ENCODE measurements at places on chromosomes 12 and 14.
A peak's percentile ranks its signal among the peaks of the same experiment; 100 is the strongest.

- no peak for DNase-seq
Observed at GRCh38 chr14:21846227-21846885, 172.7 kb upstream of the OR4E1 start.

- DNase-seq, result no peak
Observed at GRCh38 chr12:131333621-131334440, 377.1 kb upstream of the SFSWAP start.

DNA sequence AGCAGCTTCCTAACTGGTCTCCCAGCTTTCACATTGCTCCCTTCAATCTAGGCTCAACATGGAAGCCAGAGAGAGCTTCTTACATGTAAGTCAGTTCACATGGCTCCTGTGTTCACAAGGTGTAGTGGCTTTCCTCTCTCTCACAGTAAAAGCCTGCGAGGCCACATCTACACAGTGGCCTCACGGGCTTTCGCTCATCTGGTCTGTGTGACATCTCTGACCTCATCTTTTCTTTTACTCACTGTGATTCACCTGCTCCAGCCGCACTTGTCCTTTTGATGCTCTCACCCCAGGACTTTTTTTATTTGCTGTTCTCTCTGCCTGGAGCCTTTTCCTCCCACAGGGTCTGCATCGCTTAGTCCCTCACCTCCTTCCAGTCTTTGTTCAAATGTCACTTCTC, 122.1 kb downstream of the SLC5A8 start:
- no peak for DNase-seq

DNA sequence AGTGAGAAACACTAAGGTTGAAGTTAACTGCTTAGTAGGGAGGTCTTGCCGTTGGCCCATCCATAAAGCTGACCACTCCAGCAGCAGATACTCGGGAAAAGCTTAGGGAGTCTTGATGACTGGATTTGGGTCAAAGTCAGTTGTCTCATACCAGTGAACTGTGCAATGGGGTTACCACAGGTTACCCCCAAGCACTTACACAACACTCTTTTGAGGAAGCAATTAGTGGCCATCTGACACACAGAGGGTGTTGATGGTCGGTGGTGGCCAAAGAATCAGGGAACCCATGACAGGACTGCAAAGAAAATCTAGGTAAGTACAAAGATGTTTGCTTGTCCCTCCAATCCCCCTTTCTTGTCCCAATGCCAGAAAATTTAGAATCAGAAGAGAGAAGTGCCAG, 410.2 kb downstream of the APAF1 start:
- DNase-seq, result no peak

GRCh38 chr14:29687071-29687765, 240.4 kb downstream of the PRKD1 start:
- DNase-seq, result no peak

DNA sequence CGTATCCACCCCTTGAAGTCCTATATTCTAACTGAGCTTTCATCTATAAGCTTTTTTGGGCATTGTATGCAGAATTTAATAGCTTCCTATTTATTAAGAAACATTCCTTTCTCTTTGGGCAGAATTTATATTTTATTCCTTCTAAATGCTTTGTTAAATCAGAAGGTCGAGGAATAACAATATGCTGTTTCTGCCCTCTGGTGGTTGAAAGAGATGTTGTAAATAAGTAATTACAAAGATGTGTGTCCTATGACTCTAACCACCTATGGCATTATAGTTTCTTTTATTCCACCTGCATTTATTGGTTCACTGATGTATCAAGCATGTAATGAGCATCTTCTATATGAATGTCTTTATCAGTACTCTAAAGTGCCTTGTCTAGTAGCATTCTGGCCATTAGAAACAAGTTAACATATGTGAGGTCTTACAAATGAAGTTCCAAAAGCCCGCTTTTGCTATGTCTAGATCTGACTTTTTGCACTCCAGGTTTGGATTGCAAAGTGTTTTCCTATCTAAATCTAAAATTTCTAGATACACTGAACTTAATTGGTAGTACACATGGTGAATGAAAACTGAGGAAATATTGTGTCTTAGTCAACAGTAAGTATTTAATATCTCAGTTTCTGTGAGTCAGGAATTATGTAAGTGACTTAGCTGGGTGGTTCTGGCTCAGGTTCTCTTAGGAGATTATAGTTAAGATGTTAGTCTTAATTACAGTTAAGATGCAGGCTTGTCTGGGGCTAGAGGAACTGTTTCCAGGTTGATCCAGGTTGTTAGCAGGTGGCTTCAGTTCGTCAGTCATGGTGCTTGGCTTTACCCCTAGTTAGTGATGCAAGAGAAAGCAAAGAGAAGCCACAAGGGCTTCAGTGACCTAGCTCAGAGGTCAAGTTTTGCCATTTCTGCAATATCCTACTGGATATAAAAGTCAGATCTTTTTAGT, 57.5 kb downstream of the PLEKHA5 start:
- DNase-seq, result peak; percentile 67

- peak; percentile 34 for DNase-seq
Observed at GRCh38 chr12:55068416-55069010, 48.7 kb downstream of the NEUROD4 start.

GRCh38 chr12:122137681-122138080, 36.3 kb downstream of the IL31 start:
- peak; percentile 26 for DNase-seq

GRCh38 chr14:62162998-62163589, 400.9 kb downstream of the SNAPC1 start:
- DNase-seq, result peak; percentile 52

- DNase-seq, result peak; percentile 36
Observed at GRCh38 chr12:6735448-6736191, 11.8 kb downstream of the COPS7A start.

- DNase-seq, result no peak
Observed at GRCh38 chr12:46938071-46938678, 112.4 kb upstream of the SLC38A4 start.

- no peak for DNase-seq
Observed at GRCh38 chr12:6288235-6288634, 22.2 kb upstream of the PLEKHG6 start.

GRCh38 chr12:5430641-5431603, 986 bp upstream of the NTF3 start:
- no peak for DNase-seq

DNA sequence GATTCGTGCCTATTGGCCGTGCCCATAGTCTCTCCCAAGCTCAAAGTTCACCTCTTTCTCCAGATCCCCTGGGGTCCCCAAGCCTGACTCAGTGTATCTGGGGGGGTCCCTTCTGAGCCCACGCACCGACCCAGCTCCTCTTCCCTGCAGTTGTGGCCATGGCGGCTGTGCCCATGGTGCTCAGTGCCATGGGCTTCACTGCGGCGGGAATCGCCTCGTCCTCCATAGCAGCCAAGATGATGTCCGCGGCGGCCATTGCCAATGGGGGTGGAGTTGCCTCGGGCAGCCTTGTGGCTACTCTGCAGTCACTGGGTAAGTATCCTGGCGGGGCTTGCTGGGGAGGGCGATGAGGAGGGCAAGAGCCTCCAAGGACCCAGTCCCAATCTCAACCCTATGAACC, 5.1 kb downstream of the IFI27 start:
- no peak for DNase-seq

DNA sequence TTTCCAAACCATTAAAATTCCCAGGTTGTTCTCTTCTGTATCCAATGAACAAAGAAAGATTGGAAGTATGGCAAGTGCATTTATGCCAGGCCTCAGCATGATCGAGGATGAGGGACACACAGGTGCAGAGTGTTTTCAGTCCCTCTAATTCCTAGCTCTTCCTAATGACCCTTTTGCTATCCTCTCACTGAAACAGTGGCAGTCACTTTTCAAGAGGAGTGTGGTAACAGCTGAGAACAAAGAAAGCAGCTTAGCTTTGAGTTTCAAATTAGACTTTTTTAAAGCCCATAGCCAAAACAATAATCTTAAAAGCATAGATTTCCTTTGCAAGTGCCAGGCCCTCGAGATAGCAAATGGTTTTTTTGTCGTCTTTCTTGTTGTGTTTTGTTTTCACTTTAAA, 110.8 kb downstream of the KCNH5 start:
- no peak for DNase-seq

DNA sequence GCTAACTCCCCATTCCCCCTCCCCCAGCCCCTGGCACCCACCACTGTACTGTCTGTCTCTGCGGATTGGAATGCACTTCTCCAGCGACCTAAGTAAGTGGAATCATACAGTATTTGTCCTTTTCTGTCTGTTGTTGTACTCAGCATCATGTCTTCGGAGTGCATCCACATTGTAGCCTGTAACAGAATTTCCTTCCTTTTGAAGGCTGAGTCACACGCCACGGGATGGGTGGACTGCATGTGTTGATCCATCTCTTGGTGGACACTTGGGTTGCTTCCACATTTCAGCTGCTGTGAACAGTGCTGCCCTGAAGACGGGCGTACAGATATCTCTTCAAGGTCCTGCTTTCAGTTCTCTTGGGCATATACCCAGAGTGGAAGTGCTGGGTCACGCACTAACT, 34.4 kb downstream of the DDX51 start:
- DNase-seq, result no peak

GRCh38 chr12:93823616-93824391, 146.6 kb downstream of the CRADD start:
- DNase-seq, result no peak

DNA sequence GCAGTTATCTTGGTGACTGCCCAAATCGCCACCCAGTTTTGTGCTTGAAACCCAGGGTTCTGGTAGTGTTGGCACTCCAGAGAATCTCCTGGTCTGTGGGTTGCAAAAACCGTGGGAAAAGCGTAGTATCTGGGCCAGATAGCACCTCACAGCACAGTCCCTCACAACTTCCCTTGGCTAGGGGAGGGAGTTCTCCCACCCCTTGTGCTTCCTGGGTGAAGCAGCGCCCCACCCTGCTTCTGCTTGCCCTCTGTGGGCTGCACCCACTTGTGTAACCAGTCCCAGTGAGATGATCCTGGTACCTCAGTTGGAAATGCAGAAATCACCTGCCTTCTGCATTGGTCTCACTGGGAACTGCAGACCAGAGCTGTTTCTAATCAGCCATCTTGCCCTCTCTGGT, 16.4 kb downstream of the CLEC2D start:
- DNase-seq, result no peak

GRCh38 chr14:100722367-100722766, 4.3 kb upstream of the DLK1 start:
- no peak for DNase-seq

DNA sequence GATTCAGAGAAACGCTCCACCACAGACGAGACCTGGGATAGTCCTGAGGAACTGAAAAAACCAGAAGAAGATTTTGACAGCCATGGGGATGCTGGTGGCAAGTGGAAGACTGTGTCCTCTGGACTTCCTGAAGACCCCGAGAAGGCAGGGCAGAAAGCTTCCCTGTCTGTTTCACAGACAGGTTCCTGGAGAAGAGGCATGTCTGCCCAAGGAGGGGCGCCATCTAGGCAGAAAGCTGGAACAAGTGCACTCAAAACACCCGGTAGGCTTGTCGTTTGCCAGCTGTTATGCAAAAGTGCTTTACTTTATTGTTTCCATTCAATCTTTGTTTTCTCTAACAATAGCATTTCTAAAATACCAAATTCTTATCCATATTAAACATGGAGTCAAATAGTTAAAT, 287.3 kb downstream of the NAV3 start:
- DNase-seq, result no peak

- DNase-seq, result no peak
Observed at GRCh38 chr12:113506867-113507266, 35.2 kb upstream of the LHX5 start.

DNA sequence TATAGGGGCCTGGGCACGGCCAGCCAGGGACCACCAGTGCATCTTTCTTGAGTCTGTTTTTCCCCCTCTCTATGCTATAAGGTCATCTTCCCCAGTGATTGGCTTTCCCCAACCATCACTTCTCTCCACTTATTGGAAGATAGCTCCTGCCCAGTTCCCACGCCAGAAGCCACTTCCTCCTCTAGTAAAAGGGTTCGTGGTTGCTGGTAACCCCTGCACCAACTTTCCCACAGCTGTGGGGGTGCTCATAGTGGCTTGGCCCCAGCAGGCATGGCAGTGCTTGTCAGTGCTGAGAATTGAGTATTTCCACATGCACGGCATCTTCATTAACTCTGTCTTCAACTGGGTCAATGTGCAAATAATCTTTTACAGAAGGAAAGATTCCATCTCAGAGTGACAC, 215.4 kb downstream of the FOXN3 start:
- no peak for DNase-seq

- DNase-seq, result no peak
Observed at GRCh38 chr12:127886827-127887226, 380.1 kb upstream of the TMEM132C start.

- no peak for DNase-seq
Observed at GRCh38 chr14:90813442-90813841, 2.8 kb downstream of the TTC7B start.

GRCh38 chr12:40446385-40446784, 221.6 kb downstream of the LRRK2 start:
- DNase-seq, result peak; percentile 46

- DNase-seq, result no peak
Observed at GRCh38 chr12:52598966-52599365, 2.3 kb downstream of the KRT72 start.

GRCh38 chr12:6039894-6040601, 84.4 kb downstream of the VWF start:
- peak; percentile 70 for DNase-seq

DNA sequence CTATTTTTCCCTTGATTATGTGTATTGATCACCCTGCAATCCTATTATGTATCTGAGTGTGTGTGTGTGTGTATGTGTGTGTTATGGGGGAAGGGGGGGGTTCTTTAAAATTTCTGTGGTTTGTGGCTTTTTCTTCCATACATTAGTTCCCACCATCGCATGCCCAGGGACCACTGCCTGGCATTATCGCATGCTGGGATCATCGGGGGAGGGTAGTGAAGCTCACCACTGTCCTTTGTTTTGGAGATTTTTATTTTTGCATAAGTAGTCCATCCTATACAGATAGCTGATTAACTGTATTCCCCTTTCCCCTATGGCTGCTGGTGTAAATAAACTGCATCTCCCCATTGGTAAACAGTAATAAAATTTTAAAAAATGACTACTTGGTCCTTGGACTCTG, 3.4 kb downstream of the ATXN7L3B start:
- no peak for DNase-seq

DNA sequence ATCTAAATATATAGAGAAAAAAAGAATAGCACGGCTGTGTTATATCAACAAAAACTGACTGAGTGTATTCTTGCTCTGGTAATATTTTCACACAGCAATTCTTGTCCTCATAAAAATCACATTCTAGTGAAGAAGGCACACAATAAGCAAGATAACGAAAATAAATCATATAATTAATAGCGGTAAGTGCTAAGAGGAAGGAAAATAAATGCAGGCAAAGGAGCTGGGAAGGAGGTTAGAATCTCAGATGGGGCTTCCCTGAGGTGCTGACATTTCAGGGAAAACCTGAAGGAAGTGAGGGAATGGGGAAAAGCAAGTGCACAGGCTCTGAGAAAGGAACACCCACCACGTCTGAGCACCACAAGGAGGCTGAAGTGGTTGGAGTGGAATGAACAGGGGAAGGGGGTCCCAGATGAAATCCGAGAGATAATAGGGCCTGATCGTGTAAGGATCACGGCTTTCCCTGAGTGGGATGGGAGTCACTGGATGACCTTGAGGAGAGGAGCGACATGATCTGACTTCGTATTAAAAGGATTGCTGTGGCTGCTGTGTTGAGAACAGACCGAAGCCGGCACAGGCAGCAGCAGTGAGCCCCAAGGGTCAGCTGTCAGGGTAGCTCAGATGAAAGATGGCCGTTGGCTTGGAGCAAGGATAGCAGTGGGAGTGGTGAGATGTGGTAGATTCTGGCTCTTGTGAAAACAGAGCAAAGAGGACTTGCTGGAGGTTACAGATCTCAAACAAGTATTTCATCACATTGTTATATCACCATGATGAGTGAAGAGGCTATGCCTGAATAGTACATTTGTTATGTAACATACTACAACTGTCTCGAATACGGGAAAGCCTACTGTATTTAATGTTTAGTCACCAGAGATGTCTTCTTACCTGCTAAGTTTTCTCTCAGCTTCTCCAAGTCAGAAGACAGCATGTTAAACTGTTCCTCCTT, 67.1 kb upstream of the VPS33A start:
- no peak for DNase-seq

All from NCI-H2081 (cell line).